ENCODE measurements at places on chromosomes 1 and 21.

GRCh38 chr1:43214501-43215444, 42.6 kb downstream of the CFAP57 start:
- DNase-seq, result no peak

DNA sequence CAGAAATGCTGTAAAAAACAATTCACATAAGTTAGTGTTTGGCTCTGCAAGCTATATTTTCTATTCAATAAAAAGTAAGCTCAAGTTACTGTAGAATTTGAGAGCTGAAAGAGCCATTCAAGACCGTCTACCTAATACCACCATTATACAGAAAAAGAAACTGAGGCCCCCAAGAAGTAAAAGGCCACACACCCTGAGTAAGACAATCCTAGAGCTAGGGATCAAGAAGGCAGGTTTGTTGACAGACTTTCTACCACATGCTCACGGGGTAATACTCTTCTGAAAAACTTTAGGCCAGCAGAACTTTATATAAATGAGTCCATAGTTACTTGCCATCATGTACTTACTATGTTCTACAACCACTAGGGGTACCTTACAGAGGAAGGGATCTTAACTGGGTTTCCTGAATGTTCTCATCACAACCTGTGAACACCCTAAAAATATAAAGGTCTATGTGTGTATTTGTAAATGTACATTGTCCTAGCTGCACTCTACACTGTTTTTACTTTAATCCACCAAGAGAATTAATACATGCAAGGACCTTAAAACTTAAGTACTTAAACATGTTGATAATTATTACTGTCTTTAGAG, 2.7 kb downstream of the PSMG1 start:
- DNase-seq, result peak; percentile 24

DNA sequence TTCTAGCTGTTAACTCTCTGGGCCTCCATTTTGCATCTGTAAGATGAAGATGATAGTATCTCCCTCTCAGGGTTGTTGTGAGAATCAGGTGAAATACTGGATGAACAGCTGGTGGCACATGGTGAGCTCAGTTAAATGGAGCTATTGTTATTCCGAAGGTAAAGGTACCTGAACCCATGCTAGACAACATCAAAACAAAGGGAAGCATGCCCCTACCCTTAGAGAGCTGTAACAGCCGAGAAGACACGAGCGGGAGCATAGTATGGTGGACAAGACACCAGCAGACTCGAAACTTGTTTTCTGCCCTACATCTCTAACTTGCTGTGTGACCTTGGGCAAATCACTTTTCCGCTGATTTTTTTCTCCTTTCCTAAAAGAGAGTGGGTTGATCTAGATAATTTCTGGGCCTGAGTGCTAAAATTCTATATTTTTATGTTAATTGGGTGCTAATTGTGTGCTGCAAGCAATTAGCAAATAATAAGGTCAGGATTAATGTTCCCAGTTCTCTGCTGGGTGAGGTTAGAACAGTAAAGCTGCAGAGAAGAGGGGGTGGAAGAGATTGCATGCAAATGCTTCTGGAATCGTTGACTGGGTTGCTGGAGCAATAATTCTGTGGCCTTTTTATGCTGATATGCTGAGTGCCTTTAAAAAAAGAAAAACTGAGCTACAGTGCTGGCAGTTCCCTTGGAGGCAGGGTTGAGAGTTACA, 10.8 kb downstream of the TMEM200B start:
- no peak for DNase-seq

GRCh38 chr1:247103859-247104591, at the start of gene ZNF669:
TSS of gene ZNF669 (minus strand) at chr1:247104356. CDS start at chr1:247104199, 157 bp downstream.
- DNase-seq, result peak; percentile 91

GRCh38 chr1:30250338-30250983, 472.9 kb downstream of the MATN1 start:
- DNase-seq, result no peak

DNA sequence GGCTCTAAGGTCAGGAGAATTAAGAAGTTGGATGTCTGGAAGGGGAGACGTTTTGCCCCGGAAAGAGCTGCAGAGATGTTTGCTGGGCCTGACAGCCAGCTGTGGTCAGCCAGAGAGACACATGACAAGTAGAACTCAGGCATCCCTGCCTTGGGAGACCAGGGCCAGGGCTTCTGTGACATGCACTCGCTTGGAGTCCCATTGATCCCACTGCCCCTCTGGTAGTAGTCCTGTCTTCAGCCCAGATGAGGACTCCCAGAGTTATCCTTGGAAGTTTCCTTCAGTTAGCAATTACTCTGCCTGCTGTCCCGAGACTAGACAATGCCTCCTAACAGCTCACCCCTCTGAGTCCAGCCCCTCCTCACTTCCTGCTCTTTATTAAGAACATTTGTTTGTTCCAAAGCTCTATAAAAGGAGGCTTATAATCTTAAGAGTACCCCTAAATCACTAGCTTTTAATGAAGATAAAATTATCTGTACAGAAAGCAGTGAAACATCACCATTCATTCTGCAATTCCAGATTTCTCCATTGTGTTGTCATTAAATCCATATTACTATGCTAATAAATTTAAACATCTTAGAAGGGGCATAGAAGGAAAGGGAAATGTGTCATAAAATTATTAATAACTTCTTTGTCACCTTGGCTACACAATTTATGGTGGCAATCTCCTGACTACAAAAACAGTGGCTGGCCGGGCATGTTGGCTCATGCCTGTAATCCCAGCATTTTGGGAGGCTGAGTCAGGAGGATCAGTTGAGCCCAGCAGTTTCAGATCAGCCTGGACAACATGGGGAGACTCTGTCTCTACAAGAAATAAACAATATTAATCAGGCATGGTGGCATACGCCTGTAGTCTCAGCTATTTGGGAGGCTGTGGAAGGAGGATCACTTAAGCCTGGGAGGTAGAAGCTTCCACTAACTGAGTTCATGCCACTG, 94.2 kb downstream of the KCNK1 start:
- DNase-seq, result no peak

- DNase-seq, result no peak
Observed at GRCh38 chr1:91383456-91383855, 21.2 kb downstream of the HFM1 start.

- no peak for DNase-seq
Observed at GRCh38 chr1:24100945-24101737, 10.8 kb downstream of the MYOM3 start.

- DNase-seq, result no peak
Observed at GRCh38 chr1:69842326-69842725, 274.6 kb downstream of the LRRC7 start.

DNA sequence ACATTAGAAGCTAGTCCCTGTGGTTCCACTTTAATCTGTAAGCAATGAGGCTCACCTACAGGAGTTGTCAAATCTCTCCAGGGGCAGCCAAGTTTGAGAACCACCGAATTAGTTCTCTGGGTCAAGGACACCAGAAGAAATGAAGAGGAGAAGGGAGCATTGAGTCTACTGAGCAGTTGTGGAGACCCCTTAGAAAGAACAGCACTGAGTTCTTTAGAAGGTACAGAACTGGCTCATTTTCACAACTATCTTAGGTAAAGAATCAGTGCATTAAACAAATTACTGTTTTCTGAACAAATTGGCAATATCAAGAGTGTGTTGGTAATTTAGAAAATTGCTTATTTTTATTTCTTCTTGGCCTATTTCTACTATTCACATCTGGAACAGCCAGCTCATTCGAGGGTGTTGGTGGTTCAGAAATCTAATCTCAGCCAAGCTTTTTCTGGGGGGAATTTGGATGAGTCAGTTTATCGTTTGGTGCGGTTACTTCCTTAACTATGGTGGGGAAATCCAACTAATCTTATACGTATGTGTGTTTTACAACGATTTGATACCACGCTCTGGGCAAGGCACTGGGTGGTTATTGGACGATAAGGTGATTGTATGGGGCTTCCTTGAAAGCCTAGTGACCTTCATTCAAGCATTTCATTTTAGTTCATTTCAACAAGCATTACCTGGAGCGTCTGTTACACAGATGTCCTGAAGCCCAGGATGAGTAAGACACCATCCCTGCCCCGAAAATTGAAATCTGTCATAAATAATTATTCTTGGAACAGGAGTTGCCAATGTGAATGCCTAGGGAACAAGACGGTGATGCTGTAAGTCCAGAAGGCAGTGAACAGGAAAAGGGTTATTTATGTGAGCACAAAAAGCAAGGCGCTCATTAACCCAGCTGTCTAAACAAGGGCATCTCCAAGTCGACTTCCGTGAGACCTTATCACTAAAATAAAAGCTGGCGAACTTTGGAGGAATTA, 52.0 kb upstream of the TMPRSS2 start:
- DNase-seq, result no peak

- no peak for DNase-seq
Observed at GRCh38 chr1:28110555-28110954, 22.1 kb upstream of the EYA3 start.

- no peak for DNase-seq
Observed at GRCh38 chr1:61318319-61319125, 236.2 kb downstream of the NFIA start.

DNA sequence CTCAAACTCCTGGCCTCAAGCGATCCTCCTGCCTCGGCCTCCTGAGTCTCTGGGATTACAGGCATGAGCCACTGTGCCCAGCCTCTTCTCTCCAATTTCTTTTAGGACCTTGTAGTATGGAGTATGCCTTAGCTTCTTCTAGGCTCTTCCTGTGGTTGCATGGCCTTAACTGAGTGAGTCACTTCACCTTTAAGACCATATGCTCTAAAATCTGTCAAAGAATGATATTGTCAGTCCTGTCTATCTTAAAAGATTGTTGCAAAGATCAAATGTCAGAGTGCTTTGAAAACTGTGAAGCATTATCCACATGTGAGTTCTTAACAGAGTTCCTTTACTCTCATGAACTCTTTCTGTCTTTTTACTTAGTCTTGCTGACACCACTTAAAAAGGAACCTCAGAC, 37.2 kb downstream of the ATP2B4 start:
- no peak for DNase-seq

GRCh38 chr1:6488602-6489382, 2.7 kb downstream of the PLEKHG5 start:
- no peak for DNase-seq

GRCh38 chr1:18557621-18558465, 72.8 kb upstream of the PAX7 start:
- no peak for DNase-seq

GRCh38 chr1:87151500-87152421, 176.9 kb upstream of the LMO4 start:
- peak; percentile 9 for DNase-seq

DNA sequence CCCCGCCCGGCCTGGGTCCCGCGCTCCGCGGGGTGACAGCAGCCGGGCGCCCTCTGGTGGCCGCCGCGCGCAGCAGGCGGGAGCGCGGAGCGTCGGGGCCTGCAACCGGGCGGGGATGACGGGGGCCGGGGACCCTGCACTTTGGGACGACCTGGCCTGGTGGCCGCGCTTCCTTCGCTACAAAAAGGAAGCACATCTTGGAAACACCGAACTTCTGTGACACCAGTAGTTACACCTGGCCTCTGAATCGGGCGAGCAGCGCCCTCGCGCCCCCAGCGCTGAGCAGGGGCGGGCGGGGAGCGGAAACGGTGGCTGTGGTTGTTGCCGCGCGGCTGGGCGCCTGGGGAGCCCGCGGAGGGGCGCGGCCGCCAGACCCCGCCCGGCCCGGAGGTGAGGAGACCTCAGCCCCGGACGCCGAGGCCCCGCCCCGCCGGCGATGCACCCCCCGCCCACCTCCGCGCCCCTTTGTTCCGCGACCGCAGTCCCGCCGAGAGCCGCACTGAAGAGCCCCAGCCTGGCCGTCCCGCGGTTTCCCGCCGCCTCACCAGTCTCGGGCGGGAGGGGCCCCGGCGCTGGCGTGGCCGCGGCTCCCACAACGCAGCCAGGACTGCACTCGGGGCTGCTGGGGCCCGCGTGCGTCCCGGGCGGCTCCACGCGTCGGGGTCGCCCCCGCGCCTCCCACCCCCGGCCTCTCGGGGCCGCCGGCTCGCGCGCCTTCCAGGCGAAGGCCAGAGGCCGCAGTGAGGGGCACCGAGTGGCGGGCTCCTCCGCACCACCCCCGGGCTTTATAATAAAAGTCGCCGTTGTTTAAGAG, 59.3 kb downstream of the H3-3A start:
- peak; percentile 86 for DNase-seq

GRCh38 chr1:9473032-9473807, 66.0 kb upstream of the SLC25A33 start:
- DNase-seq, result no peak

DNA sequence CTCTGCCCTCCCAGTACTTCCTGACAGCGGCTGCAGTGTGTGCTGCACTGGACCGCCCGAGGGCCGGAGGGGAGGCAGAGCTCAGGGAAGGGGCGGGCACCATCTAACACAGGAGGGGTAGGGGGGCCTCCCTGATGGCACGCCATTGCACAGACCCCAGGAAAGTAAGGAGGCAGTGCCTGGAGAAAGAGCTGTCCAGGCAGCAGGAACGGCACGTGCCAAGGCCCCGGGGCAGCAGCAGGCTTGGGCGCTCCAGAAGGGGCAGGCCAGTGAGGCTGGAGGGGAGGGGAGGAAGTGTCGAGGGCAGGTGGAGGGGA, 110.7 kb downstream of the CRYAA start:
- no peak for DNase-seq

DNA sequence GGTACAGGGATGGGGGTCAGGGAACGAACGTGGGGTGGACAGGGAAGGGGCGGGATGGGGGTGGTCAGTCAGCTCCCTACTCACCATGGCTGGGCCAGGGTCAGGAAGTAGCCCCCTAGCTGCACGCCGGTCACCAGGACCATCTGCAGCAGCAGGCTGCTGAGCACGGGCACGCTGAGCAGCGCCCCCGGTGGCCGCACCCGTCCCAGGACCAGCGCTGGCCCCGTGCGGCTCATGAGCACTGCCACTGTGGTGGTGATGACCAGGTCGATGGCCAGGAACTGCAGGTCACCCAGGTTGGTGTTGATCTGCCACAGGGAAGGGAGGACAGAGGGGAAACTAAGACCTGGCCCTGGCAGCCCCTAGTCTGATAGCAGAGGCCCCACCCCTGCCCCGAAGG, 6.5 kb upstream of the MFAP2 start:
- no peak for DNase-seq

- no peak for DNase-seq
Observed at GRCh38 chr21:20459838-20460237, 538.4 kb upstream of the NCAM2 start.

DNA sequence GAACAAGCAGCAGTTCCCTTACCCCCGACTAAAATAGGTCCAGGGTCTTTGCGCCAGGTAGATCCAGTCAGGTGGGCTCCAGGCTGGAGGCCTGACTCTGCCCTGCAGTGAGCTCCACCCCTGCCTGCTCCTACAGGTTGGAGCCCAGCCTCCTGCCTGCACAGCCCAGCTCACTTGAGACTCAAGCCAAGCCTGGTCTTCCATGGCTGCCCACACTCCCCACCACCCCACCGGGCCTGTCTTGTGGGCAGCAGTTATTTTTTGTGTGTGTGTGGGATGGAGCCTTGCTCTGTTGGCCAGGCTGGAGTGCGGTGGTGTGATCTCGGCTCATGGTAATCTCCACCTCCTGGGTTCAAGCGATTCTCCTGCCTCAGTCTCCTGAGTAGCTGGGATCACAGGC, 28.5 kb downstream of the RAP1GAP start:
- no peak for DNase-seq
